ENCODE measurements at places on chromosomes 2 and 18.
A peak's percentile ranks its signal among the peaks of the same experiment; 100 is the strongest.

GRCh38 chr2:181517685-181518301 is 60.6 kb downstream of the ITGA4 start:
- DNase-seq: no peak

DNA sequence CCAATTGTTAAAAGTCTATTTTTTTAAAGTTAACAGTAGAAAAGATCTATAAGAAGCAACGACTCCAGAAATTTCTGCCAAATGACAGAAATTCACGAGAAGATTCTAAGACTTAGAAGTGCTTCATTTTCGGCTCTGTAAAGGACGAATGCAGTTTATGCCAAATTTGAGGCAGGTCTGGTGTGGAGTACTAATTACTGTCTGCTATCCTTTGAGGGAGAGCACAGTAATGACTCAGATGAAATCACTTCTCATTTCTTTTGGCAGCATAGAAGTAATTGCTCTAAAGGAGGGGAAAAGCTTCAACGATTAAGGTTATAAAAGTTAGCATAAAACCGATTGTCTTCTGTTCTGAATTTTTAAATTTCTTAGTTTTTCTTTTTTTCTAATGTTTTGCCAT is 11.4 kb downstream of the G6PC2 start:
- no peak for DNase-seq

DNA sequence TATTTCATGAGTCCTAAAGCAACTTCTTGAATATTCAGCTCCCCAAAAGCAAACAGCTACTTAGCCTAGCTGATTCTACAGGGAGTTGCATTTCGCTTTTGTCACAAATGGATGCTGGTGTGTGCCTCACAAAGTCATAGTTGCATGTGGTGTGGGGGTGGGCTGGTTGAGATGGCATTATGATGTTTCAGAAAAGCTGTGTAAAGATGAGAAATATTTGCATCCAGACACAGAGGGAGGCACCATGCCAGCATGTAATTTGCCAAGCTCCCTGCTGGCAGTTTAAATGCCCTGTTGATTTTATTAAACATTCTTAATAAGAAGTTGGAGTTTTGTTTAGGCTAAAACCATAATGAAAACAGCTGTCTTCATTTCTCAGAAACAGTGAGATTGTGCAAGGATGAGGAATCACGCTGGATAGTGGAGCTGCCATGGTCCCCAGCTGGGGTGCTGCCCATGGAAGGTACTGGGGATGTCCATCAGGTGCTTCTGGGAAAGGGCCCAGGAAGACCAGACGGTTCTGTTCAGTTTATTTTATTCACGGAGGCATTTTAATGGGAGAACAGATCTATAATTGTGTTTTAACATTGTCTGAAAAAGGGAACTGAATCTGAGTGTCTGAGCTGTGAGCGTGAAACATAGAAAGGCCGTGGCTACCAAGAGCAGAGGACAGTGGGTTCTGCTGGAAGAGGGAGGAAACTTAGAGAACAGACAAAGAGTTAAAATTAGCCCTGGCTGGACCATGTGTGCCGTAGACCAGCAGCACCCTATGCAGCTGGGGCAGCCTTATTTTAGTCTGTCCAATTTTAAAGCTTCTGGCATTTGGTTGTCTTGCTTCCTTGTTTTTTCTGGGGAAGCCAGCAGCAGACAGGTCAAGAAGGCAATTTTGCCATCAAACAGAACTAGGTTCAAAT is 177.1 kb downstream of the FAM210A start:
- no peak for DNase-seq

DNA sequence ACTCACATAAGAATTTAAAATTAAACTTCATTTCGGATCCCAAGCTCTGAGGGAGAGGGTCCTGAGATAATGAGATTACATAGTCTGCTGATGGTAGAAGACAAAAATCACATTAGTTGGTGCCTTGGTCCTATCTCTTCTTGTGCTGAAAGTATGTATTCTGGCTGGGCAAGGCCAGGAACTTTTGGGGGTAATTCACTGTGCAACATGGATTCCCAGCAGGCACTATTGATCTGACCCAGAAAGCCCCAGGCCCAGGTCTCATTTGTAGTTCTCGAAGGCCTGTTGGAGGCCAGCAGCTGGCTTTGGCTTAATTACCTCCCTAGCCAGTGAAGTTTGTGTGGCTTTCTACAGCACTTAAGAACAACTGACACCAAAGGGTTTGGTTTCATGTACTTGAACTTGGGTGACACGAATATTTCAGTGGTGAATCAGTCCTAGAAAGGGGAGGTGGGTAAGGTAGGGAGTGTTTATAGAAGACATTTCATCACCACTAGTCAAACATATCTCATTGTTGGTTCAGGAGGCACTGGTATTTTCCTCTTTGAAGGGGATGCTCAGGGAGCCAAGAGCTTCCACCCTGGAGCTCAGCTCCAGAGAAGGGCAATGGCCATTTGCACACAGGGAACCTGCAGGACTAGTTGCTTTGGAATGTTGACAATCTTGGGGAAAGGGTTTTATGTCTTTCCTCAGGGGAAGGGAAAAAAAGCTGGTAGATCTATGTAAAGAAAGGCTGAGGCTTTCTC is 217.8 kb downstream of the OSR1 start:
- peak; percentile 57 for DNase-seq

DNA sequence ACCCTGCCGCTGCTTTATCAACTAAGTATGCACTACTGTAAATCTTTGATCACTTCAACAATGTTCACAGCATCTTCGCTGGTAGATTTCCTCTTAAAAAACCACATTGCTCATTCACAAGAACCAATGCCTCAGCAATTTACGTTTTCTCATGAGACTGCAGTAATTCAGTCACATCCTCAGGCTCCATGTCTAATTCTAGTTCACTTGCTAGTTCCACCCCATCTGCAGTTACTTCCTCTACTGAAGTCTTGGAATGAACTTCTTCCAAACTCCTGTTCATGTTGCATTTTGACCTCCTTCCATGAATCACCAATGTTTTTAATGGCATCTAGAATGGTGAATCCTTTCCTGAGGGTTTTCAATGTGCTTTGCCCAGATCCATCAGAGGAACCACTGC is 35.8 kb downstream of the PRELID3A start:
- no peak for DNase-seq

DNA sequence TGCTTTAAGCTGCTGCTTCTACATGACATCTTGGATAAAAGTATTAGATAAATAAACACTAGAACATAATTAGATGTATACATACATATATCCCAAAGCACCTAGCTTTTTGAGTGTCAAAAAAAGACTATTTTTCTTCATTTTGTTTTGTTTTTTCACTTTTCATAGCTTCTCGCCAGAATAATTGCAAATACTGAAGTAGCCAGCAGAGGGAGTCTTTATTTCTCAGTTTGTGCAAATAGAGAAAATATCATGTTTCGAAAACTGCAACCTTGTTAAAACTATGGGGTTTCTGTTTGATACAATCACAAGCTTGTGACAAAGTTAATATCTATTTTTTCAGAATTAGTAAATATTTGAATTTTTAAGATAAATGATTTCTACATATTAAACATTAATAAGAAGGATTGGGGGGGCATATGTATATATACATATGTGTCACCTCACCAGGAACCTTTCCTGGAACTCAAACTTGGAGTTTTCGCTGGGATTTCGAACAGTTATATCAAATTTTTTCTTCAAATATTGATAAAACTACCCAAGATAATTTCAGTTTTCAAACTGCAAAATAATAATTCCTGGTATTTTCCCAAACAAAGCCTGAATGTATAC is 61.0 kb downstream of the GRB14 start:
- DNase-seq: peak; percentile 34

DNA sequence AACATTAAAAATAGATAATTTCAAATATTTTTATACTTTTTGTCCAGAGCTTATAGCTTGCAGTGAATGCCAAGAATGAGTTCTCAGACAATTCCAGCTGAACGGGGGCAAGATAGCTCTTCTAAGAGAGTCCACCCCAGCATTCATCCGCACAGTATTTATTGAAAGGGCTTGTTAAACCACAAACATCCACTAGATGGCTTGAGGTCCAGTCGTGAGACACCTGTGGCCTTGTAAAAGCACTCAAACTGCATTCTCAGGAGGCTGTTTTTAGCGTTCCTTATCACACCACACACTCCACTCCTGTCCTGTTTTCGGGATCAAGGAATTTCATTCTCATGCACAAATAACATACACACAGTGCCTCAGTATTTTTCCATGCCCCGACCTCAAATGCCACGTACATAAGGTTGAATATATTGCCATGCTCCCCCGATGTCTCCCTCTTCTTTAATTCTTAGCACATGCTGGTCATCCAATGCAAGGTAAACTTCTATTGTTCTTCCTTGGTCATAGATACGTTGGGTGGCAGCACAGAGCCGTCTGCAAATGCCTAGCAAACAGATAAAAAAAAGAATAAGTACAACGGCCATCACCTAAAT is 47.4 kb downstream of the DNAJC10 start:
- DNase-seq: peak; percentile 22

- DNase-seq: peak; percentile 9
Observed at GRCh38 chr2:23636426-23636825, 251.4 kb downstream of the KLHL29 start.

GRCh38 chr2:187297801-187298200 is 150.3 kb downstream of the CALCRL start:
- no peak for DNase-seq

- DNase-seq: peak; percentile 92
Observed at GRCh38 chr18:12308386-12309100, 502 bp downstream of the TUBB6 start.

DNA sequence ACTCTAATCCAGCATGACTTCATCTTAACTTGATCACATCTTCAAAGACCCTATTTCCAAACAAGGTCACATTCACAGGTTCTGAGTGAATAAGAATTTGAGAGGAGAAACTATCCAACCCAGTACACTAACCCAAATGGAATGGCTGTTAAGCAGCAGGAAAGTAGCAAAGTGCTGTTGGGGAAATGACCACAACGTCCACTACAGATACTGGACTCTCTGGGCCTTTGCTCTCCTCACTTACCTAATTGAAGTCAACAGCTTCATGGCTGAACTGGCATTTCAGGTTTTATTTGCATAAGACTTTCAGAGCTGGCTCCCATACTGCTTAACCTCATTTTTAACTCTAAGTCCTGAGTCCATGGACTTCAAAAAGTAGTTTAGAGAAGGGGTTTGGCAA is 38.0 kb upstream of the ACVR2A start:
- DNase-seq: no peak

GRCh38 chr2:191851158-191851557 is 4.3 kb upstream of the CAVIN2 start:
- DNase-seq: no peak

DNA sequence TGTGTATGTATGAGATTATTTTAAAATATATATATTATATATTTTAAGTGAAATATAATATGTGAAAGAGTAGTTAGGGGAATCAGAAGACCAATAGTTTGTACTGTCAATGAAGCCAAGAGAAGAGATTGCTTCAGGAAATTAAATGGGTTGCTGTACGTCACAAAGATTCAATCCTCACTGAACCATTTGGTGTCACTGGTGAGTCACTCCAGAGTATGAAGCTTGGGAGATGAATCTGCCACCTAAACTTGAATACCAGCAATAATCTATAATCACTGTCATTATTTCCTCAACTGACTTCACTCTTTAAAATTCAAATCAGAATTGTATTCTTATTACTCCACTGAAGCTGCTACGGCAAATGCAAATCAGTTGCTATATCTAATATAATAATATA is 41.9 kb upstream of the SCN9A start:
- DNase-seq: peak; percentile 34

- DNase-seq: peak; percentile 37
Observed at GRCh38 chr18:48032876-48033789, 102.7 kb upstream of the SMAD2 start.

GRCh38 chr18:42100911-42101310 is 145.9 kb downstream of the PIK3C3 start:
- DNase-seq: no peak

DNA sequence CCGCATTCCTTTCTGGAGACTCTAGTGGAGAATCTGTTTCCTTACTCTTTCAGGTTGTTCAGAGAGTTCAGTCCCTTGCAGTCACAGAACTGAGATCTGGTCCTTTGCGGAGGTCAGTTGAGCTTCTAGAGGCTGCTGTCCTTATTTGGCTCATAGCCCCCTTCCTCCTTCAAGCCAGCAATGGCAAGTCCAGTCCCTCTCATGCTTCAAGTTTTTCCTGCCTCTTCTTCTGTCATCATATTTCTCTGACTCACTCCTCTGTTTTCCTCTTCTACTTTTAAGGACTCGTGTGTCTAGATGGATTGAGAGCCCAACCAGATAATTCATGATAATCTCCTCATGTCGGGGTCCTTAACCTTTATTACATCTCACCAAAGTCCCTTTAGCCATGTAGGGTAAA is 173.5 kb upstream of the FOSL2 start:
- DNase-seq: no peak

DNA sequence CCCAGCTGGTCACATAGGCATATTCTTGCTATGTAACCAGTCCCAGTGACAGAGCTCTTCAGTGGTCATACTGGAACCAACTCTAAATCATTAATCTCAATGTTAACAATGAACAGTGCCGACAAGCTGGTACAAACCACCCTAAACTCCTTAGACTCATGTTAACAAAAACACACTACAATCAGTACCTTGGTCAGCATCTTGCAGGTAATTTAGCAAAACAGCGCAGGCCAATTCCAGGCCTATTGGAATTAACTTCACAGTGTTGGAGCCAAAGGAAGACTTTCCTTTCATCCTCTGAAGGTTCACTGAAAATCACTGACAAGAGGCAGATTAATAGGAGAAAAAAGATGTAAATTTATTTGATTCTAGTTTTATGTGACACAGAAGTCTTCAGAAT is 396.4 kb downstream of the PIK3C3 start:
- DNase-seq: no peak

DNA sequence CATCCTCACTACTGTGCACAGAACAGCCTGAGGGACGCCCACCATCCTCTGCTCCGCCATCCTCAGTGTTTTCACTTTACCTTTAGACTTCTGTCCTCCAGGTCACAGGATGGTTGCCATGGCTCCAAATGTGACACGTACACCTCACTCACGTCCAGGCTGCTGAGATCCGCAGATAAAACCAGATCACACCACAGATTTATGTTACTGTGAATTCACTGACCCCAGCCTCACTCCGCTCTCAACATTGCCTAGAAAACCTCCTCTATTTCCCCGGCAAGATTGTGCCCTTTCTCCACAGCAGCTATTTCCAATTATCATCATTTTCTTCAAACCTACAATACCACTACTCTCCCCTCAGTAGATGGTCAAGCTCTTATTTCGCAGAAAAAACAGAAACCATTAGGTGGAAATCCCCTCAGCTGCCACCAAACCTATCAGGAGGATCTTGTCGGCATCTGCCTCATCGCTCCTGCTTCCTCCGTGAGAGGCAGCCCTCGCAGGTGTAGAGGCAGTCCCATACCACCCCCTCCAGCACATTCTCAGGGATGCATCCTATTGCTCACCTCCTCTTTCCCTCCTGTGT is 49.8 kb upstream of the SLC1A4 start:
- no peak for DNase-seq

DNA sequence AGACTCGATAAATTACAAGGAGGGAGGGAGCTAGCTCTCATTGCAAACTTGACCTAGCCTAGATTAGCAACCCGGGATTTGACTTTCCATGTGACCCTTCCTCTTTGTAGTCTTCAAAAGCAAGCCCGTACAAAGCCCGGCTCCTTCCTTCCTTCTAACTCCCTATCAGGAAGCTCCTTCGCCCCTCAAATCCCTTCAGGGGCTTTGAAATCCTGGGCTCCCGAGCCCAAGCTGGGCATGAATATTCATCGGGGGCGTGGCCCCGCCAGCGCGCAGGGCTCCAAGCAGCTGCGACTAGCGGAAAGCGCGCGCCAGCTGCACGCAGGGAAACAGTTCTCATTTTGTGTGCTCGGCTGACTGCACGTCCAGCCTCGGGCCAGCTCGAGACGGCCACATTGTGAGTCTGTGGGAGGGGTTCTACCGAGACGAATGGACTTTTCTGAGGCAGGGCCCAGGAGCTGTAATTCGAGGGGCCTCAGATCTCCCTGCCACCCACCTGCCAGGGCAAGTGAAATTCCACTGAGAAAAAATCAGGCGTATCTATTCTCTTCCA is 84.0 kb upstream of the PELI1 start:
- DNase-seq: peak; percentile 37
